ENCODE measurements at places on chromosomes 1 and 21.

- DNase-seq = no peak
These were observed 30.6 kb upstream of the SDE2 start for GRCh38 chr1:226029568-226030225.

DNA sequence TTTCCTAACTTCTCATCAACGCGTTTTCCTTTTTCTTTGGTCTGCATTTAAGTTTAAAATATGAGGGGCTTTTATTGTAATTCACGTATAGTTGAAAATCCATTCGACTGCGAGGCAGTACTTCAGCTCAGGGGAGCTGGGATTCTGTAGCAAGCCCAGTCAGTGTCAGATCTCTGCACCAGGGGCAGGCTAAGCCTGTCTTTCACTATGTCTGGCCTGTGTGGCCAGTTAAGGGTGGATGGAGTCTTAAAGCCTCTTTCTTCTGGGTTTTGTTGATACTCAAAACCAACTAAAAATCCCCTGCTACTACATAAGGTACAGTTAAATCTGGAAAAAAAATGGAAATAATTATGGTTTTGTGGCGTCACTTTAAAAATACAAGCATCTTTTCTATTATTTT, 124.7 kb downstream of the TYW3 start:
- DNase-seq = no peak

DNA sequence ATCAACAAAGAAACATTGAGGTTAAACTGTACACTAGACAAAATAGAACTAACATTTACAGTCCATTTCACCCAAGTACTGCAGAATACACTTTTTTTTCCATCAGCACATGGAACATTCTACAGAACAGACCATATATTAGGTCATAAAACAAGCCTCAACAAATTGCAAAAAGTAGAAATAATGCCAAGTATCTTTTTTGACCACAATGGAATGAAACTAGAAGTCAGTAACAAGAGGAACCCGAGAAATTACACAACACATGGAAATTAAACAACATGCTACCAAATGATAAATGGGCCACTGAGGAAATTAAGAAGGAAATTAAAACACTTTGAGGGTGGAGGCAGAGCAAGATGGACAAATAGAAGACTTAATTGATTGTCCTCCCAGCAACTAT, 8.4 kb upstream of the C1orf185 start:
- no peak for DNase-seq

- peak; percentile 27 for DNase-seq
These were observed 59.5 kb downstream of the RHOU start for GRCh38 chr1:228794810-228795209.

- no peak for DNase-seq
These were observed 50.8 kb downstream of the RHBG start for GRCh38 chr1:156419854-156420204.

- DNase-seq = no peak
These were observed 110.5 kb downstream of the CNIH3 start for GRCh38 chr1:224726441-224727182.

GRCh38 chr1:66533804-66534740, at the start of gene SGIP1:
TSS of gene SGIP1 (plus strand) at chr1:66534153. CDS start at chr1:66534359, 206 bp downstream.
- DNase-seq = no peak

- no peak for DNase-seq
These were observed 15.1 kb downstream of the STUM start for GRCh38 chr1:226563666-226564065.

- DNase-seq = no peak
These were observed 58.9 kb downstream of the RHBG start for GRCh38 chr1:156427957-156428356.

DNA sequence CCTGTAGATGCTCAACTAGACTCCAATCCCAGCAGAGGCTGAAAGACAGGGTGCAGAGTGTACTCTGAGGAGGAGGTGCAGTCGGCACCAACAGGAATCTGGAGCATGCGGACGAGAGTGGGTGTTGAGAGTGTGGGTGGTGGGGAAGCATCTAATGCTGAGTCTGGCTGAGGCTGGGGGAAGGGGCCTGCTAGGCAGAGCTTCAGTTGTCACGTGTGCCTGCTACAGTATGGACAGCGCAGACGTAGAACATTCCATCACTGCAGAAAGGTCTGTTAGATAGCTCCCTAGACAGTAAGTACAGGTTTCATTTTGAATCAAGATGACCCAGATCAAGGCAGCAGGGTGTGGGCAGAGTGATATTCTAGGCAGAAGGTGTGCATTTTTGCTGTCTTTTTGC, 23.1 kb downstream of the SNAP47 start:
- no peak for DNase-seq

- no peak for DNase-seq
These were observed 72.6 kb upstream of the TRABD2B start for GRCh38 chr1:48069662-48070395.

DNA sequence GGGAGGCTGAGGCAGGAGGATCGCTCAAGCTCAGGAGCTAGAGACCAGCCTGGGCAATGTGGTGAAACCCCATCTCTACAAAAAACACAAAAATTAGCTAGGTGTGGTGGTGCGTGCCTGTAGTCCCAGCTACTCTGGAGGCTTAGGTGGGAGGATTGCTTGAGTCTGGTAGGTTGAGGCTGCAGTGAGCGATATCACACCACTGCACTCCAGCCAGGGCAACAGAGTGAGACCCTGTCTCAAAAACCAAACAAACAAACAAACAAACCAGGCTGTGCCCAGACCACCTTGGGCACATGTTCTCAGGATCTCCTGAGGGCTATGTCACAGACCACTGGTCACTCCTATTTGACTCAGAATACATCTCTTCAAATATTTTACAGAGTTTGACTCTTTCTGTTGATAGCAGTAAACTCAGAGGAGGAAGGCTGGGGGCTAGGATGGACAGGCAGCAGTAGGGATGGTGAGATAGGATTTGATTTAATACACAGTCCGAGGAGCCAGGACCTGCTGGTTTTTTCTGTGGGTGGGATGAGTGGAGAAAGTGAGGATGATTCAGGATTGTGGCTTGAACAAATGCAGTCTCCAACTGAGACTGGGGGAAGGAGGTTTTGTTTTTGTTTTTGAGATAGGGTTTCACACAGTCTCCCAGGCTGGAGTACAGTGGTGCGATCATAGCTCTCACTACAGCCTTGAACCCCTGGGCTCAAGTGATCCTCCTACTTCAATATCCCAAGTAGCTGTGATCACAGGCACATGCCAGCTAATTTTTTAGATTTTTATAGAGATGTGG, 46.5 kb downstream of the OLFML3 start:
- DNase-seq = no peak

DNA sequence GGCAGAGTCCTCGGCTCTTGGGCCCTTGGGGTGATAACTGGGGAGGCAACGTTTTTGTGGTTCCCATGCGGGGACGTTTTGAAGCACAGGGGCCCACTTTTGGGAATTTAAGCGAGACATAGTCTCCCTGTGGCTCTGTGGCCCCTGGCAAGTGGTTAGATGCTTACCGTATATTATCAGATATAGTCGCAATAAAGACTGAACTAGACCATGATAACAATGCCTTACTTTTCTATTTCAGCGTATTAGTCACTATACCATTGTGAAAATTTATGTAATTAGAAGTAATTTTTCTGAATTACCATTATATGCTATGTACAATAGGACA, 538 bp upstream of the RCAN1 start:
- no peak for DNase-seq

- no peak for DNase-seq
These were observed 111.9 kb downstream of the CAMTA1 start for GRCh38 chr1:6897138-6897537.

DNA sequence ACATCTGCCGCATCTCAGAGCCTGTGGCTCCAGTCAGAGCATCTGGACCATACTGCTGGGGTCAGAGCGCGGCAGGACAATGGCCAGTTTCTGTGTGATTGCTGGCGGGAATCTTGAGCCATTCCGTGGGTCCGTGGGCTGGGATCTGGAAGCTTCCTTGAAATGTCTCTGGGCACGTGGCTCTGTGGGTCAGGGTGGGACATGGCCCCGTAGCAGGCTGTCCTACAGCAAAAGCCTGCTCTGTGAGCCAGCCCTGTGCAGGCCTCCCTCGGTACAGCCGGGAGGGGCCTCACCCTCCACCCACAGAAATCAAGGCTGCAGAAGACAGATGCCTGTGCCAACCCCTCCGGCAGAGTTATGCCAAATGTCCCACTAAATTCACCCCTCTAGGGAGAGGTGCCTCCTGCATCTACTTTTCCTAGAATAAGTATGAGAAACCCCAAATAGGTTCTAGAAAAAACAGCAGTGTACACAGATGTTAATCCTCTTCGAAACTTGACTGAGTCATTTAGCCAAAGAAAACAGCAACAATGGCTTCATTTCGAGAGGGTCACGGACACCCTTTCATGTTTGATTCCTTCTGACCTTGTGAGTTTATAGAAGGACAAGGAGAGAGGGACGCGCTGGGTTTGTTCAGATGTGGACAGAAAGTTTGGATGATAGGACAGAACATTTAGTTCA, 27.8 kb downstream of the COL18A1 start:
- DNase-seq = no peak

- no peak for DNase-seq
These were observed 26.3 kb upstream of the IER5 start for GRCh38 chr1:181061891-181062835.

DNA sequence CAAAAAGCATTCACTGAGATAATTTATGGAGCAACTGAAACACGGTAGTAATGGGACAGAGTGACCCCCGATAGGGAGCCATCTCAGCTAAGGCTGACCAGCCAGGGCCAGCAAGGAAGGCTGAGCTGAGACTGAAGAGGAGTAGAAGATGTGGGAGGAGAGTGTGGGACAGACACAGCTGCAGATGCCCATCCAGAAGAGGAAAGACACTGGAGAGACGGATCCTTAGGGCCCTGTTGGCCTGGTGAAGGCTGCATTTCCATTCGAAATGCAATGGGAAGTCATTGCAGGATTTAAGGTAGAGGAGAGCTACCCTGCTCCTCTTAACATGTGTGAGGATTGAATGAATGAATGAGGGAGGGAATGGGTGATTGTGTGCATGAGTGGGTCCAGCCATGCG, 44.0 kb upstream of the LRP8 start:
- no peak for DNase-seq

DNA sequence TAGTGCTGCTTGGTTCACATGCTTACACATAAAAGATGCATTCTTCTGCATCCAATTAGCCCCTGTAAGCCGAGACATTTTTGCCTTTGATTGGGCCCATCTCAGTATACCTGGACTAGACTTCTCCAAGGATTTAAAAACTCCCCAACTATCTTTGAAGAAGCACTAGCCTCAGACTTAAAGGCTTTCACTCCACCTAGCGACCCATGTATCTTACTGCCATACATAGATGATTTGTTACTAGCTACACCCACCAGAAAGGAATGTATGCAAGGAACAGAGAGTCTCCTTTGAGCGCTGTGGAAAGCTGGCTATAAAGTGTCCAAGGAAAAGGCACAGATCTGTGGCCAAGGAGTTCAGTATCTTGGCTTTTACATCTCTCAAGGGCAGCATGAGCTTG, 91.7 kb downstream of the LIPI start:
- no peak for DNase-seq

DNA sequence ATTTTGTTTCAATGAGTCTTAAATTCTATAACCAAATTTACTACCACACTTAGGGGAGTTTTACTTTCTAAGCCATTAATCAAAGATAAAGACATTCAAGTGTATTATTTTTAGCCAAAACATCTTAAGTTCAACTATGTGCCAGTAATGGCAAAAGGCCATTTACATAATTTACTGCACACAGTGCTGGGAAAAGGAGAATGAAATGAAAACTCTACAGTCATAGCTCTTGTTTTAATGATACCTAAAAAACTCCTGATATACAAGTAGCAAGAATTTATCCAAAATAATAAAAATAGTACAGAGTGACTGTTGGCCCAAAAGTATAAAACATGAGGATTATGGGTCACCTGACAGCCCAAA, 42.4 kb upstream of the C1orf198 start:
- no peak for DNase-seq

- no peak for DNase-seq
These were observed 202.6 kb downstream of the GRIK1 start for GRCh38 chr21:29737186-29737585.

GRCh38 chr1:44250068-44250781, 37.0 kb downstream of the DMAP1 start:
- DNase-seq = no peak

GRCh38 chr1:24900985-24901781, 28.9 kb downstream of the RUNX3 start:
- DNase-seq = no peak

DNA sequence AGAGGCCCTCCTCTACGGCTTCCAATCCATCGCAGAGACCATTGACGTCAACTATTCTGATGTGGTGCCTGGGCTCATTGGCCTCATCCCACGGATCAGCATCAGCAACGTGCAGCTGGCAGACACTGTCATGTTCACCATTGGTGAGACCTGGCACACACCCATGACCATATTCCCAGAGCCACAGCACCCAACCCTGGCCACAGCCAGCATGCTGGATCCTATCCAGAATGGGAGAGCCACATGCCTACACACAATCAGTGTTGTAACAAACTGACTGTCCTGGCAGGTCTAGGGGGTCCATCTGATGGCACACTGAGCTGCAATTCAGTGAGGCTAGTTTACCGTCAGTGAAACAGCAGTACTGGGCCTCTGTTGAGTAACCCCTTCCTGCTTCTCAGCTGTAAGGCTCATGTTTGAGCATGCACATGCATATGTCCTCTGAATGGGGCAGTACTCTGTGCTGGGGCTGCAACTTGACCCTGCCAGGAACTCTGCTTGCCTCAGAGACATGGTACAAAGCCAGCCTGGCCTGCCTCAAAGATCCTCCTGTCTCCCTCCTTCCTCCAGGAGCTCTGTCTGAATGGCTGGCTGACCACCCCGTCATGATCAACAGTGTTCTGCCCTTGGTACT, 10.8 kb downstream of the IPO13 start:
- DNase-seq = no peak

- DNase-seq = peak; percentile 48
These were observed 5.0 kb downstream of the JMJD4 start for GRCh38 chr1:227729881-227730629.

DNA sequence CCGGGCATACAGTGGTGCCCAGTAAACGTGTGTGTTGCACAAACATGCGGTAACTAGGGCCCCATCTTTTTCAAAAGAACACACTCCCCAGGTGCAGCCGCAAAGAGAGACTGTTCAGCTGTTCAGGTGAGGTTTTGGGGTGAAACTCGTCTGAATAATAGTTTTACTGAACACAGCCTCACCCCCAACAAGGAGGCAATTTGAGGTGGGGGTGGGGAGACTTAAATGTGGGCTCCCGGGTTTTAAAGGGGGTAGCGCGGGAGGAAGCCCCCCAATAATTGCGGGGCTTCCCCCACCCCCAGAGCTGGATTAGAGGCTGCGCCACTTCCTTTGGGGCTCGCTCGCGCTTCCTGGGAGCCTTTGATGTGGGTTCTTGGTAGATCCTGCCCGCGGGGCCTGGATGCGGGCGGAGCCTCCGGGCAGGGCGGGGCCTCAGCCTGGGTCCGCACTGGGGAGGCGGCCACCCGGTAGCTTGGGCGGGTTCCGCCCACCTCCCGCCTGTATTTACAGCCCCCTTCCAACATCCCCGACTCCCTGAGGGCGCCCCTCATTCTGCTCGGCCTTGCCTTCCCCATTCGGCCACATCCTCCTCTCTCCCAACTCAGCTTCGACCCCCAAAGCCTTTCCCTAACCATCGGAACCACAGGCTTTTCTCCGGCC, 6.4 kb upstream of the EPHA2 start:
- DNase-seq = peak; percentile 35

- no peak for DNase-seq
These were observed 240.9 kb upstream of the CAMK1G start for GRCh38 chr1:209342441-209343175.
